ENCODE measurements at places on chromosomes 7 and 10.

DNA sequence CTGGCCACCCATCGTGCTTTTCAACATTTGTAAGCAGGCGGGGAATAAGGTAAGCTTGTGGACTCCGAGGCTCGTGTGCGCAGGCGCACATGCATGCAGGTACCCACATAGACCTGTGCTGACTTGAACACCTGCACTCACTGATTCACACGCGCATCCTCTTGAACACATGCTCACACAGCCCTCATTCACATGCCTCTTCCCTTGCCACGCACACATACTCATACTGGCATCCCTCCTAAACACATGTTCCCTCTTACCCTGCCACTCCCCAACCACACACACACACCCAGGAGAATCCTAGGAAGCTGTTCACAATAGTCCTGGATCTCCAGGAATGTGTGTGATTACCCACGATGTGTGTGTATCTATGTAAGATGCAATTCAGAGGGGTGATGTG is 44.1 kb upstream of the LBX1 start:
- DNase-seq = no peak

DNA sequence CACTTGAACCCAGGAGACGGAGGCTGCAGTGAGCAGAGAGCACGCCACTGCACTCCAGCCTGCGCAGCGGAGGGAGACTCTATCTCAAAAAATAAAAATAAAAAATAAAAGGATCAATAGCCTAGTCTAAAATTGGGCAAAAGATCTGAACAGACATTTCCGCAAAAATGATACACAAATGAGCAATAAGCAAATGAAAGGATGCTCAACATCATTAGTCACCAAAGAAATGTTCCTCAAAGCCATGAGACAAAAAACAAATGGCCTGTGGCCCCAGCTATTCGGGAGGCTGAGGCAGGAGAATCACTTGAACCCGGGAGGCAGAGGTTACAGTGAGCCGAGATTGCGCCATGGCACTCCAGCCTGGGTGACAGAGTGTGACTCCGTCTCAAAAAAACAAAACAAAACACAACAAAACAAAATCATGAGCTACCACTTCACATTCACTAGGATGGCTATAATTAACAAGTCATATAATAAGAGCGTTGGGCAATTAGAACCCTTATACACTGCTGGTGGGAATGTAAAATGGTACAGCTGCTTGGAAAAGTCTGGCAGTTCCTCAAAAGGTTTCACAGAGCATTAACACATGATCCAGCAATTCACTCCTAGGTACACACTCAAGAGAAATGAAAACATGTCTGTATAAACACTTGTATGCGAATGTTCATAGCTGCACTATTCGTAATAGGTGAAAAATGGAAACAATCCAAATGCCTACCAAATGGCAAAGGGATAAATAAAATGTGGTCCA is 3.1 kb downstream of the DAGLB start:
- no peak for DNase-seq

DNA sequence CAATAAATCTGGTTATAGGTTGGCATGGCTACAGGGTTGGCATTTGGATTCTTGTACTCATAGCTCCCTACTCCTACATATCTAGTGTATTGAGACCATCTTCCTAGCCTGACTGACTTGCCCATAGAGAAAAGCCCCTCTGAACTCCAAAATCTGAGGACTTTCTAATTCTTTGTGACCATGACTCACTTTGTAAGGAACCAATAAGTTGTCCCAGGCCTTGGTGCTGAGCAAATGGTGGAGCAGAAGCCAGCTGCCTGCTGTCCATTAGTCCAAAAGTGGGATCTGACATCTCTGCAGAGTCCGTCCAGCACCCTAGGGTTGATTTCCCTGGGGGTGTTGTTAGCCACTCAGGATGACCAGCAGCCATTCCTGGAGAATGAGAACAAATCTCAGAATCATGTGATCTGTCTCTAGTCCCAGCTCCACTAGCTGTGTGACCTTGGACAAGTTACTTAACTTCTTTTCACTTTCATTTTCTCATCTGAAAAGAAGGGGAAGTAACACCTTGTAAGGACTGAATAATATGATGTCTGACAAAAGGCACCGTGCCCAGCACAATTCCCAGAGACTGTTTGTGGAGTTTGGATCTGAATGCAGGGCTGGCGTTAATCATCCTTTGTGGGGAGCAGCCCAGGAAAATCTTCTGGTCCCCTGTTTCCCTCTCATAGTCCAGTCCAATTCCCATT is 44.1 kb downstream of the MTURN start:
- no peak for DNase-seq

- DNase-seq = no peak
Observed at GRCh38 chr10:50635286-50635685, 11.5 kb upstream of the SGMS1 start.

DNA sequence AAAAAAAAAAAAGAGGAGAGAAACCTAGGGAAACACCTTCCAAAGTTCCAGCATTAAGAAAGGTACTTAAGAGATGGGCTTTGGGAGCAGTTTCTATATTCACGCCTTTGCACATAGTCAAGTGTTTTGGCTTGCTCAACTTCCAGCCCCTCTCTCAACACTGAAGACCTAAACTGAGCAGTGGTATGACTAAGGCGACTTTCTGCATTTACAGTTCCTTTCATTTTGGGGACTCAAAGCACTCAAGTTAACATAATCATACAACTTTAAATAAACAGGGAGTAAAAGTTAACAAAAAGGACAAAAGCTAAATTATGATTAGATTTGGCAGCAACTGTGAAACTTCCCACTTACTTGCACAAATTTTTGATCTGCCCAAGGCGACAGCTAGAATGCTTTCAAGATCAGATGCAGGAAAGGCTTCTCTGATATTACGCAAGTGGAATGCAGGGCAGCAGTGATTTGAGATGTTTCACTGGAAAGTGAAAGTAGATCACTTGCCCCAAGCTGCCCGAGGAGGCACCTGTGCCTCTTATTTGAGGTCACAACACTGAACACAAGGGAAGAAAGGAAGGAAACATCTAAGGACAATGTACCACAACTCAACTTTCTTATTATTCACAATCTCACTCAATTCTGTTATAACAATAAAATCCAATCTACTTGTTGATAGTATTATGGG is 199.5 kb downstream of the SKAP2 start:
- no peak for DNase-seq

Data from esophagus squamous epithelium (tissue), 5 donors.